T-cell (primary cell): ENCODE measurements at places on chromosomes 5 and 9. TPM values are rescaled to one million over a fixed set of nuclear protein-coding genes. Genes with fewer than 3 reads are reported as not detected.

HAVCR1 gene
- 5.8 TPM for total RNA-seq

PRRX2 gene
- not detected for total RNA-seq

NOXA1 gene
- total RNA-seq: 11.1 TPM

PCDHA2 gene
- total RNA-seq: not detected

CCIN gene
- total RNA-seq: 0.68 TPM

CCDC112 gene
- 4.8 TPM for total RNA-seq

TMOD1 gene
- 1.7 TPM for total RNA-seq

GABRB2 gene
- total RNA-seq: not detected

PBX3 gene
- total RNA-seq: 16.1 TPM

HINT1 gene
- 240 TPM for total RNA-seq

CFAP90 gene
- total RNA-seq: not detected

IL3 gene
- not detected for total RNA-seq

- no peaks in the 10 kb centered on the region for H3K4me1 ChIP-seq
- DNase-seq: no peak
- no peak overlapping the region for H3K4me3 ChIP-seq
- H3K27ac ChIP-seq: no peak overlapping the region
- no peaks in the 10 kb centered on the region for H3K36me3 ChIP-seq
Measured at GRCh38 chr9:111691672-111692329, 30.4 kb downstream of the GNG10 start.

GRCh38 chr5:136613230-136613629 is 247.9 kb upstream of the TRPC7 start:
- H3K27ac ChIP-seq: no peak overlapping the region
- H3K4me3 ChIP-seq: no peak overlapping the region
- DNase-seq: no peak
- H3K4me1 ChIP-seq: no peaks in the 10 kb centered on the region
- H3K27me3 ChIP-seq: no peaks in the 10 kb centered on the region
- no peaks in the 10 kb centered on the region for H3K36me3 ChIP-seq

DNA sequence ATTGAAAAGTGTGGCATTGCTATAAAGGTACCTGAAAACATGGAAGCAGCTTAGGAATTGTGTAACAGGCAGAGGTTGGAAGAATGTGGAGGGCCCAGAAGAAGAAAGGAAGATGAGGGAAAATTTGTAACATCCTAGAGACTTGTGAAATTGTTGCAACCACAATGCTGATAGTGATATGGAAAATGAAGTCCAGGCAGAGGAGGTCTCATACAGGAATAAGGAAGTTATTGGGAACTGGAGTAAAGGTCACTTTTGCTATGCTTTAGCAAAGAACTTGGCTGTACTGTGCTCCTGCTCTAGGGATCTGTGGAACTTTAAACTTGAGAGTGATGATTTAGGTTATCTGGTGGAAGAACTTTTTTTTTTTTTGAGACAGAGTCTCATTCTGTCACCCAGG is 43.5 kb downstream of the PTPDC1 start:
- no peak for DNase-seq
- no peaks in the 10 kb centered on the region for H3K36me3 ChIP-seq
- H3K4me3 ChIP-seq: no peak overlapping the region
- H3K27me3 ChIP-seq: no peaks in the 10 kb centered on the region
- H3K27ac ChIP-seq: no peak overlapping the region

DNA sequence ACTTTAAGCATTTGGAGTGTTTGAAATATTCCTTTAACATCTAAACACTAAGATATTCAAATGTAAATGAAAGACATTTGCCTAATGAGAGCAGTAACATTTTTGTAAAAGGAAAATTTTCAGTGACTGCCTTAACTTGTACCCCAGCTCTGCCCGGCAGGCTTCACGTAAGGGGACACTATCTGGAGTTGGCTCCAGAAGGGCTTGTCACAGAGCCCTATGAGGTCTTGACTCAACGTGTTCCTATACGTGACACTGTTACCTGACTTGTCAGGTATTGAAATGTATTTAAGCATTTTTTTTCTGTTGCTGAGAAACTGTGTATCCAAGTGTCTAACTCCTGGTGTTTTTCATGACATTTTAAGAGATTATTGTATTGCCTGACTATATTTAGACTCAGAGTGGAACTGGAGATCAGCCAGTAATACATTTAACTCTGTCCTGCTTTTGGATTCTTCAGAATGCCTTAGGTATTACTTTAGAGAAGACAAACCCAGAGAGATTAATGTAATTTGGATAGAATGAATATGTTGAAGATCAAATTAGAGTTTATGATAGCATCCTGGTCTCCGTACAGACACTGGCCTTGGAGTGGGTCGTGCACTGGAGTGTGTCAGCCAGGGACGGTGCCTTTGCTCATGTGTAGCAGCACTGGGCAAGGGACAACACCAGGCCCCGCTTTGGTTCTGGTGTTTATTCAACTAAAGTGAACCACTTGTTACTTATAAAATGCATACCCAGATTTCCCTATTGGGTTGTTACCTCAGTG is 34.6 kb upstream of the PHF2 start:
- no peak overlapping the region for H3K4me3 ChIP-seq
- H3K4me1 ChIP-seq: no peaks in the 10 kb centered on the region
- no peaks in the 10 kb centered on the region for H3K27me3 ChIP-seq

DNA sequence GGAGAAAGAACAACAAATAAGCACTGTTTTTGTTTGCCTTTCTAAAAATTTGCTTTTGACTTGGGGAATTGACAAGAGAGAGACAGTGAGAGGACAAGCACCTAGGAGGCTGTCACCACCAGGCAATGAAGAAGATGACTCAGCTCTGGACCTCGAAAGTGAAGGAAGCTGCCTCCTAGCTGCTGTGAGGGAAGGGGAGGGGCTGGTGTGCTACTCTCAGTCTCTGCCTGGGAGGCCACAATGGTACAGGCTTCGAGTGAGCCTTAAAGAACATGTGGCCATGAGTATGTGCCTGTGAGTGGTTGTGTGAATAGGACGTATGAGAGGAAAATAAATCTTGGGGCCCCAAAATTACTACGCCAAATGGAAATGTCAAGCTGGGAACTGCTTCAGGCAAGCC is 7.1 kb upstream of the PLK2 start:
- no peak overlapping the region for H3K4me3 ChIP-seq
- no peaks in the 10 kb centered on the region for H3K27me3 ChIP-seq
- no peak for DNase-seq
- H3K4me1 ChIP-seq: no peaks in the 10 kb centered on the region

DNA sequence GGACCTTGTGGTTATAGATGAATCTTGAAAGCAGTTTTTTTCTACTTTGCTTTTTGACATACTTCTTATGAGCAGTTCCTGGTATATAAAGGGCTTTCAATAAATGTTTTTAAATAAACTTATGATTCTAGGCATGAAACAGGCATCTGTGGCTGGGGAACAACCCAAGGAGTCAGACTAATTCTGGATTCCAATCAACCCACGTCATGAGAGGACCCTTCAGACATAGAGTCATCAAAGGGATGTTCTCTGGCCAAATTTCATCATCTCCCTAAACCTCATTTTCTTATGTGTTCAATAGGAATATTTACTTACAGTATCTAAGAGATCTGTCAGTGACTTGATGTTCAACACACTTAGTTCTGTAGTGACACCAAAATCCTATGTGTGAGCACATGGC is 243.8 kb upstream of the ZNF462 start:
- no peak for DNase-seq
- H3K27ac ChIP-seq: no peak overlapping the region
- no peaks in the 10 kb centered on the region for H3K4me1 ChIP-seq
- H3K27me3 ChIP-seq: no peaks in the 10 kb centered on the region
- no peaks in the 10 kb centered on the region for H3K36me3 ChIP-seq

- H3K4me3 ChIP-seq: no peak within 1 kb of the TSS
- no peak for DNase-seq
- H3K27ac ChIP-seq: no peak within 1 kb of the TSS
- peaks cover 6% of the 10 kb centered on the region for H3K27me3 ChIP-seq
- no peaks in the 10 kb centered on the region for H3K4me1 ChIP-seq
Measured at GRCh38 chr5:71719063-71719964, at the start of gene CARTPT. Gene CARTPT (plus strand): TSS chr5:71719275. CDS start chr5:71719294, 19 bp downstream.

DNA sequence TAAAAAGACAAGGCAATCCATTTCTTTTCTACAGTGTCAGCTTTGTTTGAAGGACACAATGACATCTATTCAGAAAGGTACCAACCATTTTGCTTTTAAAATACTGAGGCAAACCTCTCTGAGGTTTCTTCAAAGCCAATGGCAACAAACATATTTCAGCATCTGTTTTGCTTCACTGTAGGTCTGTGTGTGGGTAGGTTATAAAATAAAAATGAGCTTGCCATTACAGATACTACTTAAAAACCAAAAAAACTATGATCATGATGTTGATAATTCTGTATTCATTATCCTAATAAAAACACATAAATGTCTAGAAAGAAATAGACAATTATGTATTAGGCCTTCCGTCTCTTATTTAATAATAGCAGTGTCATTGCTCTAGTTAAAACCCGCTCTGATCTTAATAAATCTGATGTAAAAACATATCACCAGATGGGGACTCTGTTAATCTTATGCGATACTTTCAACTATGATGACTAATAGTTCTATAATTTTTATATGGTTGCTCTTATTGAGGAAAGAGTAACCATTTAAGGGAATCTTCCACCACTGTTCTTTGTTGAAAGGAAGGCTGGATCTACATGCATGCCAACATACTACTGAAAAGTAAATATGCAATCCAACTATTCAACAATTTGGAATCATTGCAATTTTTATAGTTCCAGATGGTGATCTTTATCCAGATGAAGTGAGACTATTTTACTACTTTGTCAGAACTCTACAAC is 647.2 kb downstream of the PDE4D start:
- H3K27me3 ChIP-seq: no peaks in the 10 kb centered on the region
- H3K4me3 ChIP-seq: no peak overlapping the region
- H3K36me3 ChIP-seq: no peaks in the 10 kb centered on the region
- no peak overlapping the region for H3K27ac ChIP-seq
- DNase-seq: no peak
- H3K4me1 ChIP-seq: no peaks in the 10 kb centered on the region

DNA sequence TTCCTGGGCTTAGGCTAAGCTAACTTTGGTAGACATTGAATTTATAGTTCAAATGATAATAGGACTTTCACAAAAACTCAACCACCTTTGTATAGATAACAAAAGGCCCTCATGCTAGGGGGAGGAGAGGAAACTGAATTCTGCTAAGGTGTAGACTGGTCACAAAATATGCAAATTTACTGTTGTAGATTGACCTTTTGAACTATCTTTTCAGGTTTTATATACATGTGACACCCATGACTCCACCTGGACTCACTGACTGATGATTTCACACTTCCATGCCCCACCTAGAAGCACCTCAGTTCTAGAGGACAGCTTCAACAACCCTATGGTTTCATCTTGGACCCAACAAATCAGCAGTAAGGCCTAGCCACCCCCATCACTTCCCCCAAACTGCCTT is 165.7 kb downstream of the CEMIP2 start:
- H3K36me3 ChIP-seq: no peaks in the 10 kb centered on the region
- H3K4me3 ChIP-seq: no peak overlapping the region

- H3K4me3 ChIP-seq: no peak overlapping the region
- no peaks in the 10 kb centered on the region for H3K4me1 ChIP-seq
- H3K27ac ChIP-seq: no peak overlapping the region
- no peaks in the 10 kb centered on the region for H3K36me3 ChIP-seq
- H3K27me3 ChIP-seq: peaks cover 5% of the 10 kb centered on the region
Measured at GRCh38 chr5:148961261-148962199, 101.3 kb downstream of the SH3TC2 start.

DNA sequence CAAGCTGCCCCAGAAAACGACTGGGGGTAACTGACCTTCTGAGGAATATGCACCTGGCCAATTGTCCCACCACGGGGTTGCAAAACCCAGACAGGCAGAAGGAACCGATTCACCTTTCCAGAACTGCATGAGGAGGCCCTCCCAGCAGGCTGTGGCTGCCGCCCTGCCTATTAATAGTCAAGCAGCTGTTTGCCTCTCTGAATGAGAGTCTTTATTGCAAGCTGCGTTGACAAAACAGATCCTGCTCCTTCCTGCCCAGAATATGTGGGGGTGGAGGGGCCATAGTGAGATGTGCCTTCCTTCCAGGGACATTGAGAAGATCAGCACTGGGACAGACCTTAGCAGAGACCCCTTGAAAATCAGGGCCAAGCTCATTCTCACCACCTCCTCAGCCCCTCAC is 18.3 kb upstream of the TCOF1 start:
- H3K27ac ChIP-seq: no peak overlapping the region
- H3K4me3 ChIP-seq: no peak overlapping the region
- DNase-seq: no peak
- no peaks in the 10 kb centered on the region for H3K36me3 ChIP-seq

DNA sequence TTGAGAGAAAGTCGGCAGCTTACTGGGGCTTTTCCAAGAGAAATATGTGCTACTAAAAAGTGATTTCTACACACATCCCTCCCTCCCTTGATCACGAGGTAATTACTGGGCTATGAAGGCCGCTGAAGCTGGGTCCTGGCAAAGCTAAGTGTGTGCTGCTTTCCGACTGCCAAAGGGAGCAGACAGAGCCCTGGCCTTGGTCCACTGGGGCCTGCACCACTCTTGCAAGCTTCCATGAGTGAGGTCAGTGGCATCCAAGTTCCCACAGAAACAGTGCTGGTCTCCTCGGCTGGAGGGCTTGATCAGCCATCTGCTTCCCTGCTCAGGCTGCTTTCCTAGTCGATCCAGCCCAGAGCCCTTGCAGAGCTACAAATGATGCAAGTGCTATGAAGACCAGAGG is 154.8 kb upstream of the LHFPL2 start:
- H3K27ac ChIP-seq: no peak overlapping the region
- no peak for DNase-seq
- no peaks in the 10 kb centered on the region for H3K27me3 ChIP-seq
- H3K4me1 ChIP-seq: no peaks in the 10 kb centered on the region

GRCh38 chr5:8685704-8686103 is 816.8 kb downstream of the MTRR start:
- H3K27me3 ChIP-seq: no peaks in the 10 kb centered on the region
- no peaks in the 10 kb centered on the region for H3K4me1 ChIP-seq
- H3K4me3 ChIP-seq: no peak overlapping the region
- H3K27ac ChIP-seq: no peak overlapping the region
- no peaks in the 10 kb centered on the region for H3K36me3 ChIP-seq

GRCh38 chr9:23011669-23012068 is 565.0 kb downstream of the DMRTA1 start:
- no peak overlapping the region for H3K27ac ChIP-seq
- no peak for DNase-seq
- no peak overlapping the region for H3K4me3 ChIP-seq
- no peaks in the 10 kb centered on the region for H3K36me3 ChIP-seq

- no peaks in the 10 kb centered on the region for H3K27me3 ChIP-seq
- no peaks in the 10 kb centered on the region for H3K4me1 ChIP-seq
- H3K36me3 ChIP-seq: no peaks in the 10 kb centered on the region
- no peak overlapping the region for H3K27ac ChIP-seq
- DNase-seq: no peak
Measured at GRCh38 chr5:84069608-84070179, 315.0 kb downstream of the EDIL3 start.

GRCh38 chr5:157750320-157750719 is 6.8 kb downstream of the LSM11 start:
- no peak overlapping the region for H3K4me3 ChIP-seq
- no peaks in the 10 kb centered on the region for H3K27me3 ChIP-seq
- no peak for DNase-seq

- DNase-seq: no peak
- no peak overlapping the region for H3K4me3 ChIP-seq
- no peaks in the 10 kb centered on the region for H3K36me3 ChIP-seq
- H3K27me3 ChIP-seq: peaks cover 8% of the 10 kb centered on the region
Measured at GRCh38 chr9:21399956-21400355, 9.0 kb upstream of the IFNA8 start.

- no peak overlapping the region for H3K27ac ChIP-seq
- H3K27me3 ChIP-seq: peaks cover 42% of the 10 kb centered on the region
- DNase-seq: no peak
- no peaks in the 10 kb centered on the region for H3K4me1 ChIP-seq
- H3K4me3 ChIP-seq: no peak overlapping the region
Measured at GRCh38 chr5:73174100-73174815, 1.3 kb downstream of the TMEM174 start.
